ENCODE measurements at places on chromosomes 16 and 17.

GRCh38 chr16:47715442-47716083 is 254.4 kb downstream of the PHKB start:
- no peak for DNase-seq

DNA sequence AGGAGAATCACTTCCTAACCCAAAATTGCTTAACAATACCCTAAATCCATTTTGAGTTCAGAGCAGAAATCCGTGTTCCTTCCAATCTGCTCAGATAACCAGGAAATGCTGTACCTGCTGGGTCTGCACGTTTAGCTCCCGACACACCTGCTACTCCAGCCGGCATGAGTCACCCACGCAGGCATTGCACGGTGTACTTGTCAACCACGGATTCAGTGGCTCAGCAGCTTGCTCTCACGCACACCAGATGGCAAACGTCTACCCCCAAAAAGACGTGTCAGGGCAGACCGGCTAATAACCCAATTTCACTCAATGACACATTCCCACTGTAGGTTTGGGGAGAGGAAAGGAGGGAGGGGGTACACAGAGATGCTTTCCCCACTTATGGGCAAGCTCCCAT is 468.1 kb downstream of the SOX9 start:
- DNase-seq, result no peak

DNA sequence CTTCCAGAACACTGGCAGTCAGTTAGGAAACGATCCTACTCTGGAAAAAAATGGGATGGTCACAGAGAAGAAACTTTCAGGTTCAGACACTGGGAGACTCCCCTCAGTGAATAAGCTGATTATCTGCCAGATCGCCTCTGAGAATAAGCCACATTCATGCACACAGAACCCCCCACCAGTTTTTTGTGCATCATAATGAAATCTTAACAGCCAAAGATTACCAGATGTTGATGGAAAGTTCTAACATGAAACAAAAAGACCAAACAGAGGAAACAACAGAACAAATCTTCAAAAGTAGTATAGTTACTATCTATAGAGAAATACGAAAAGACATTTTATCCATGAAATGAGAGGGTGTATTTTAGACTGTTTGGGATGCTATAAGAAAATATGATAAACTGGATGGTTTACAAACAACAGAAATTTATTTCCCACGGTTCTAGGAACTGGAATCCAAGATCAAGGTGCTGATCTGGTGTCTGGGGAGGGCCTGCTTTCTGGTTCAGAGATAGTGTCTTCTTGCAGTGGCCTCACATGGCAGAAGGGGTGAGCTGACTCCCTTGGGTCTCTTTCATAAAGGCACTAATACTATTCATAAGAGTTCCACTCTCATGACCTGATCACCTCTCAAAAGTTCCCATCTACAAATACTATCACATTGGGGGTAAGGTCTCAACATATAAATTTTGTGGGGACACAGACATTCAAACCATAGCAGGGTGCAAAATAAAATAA is 8.0 kb upstream of the AMZ2 start:
- DNase-seq, result no peak

DNA sequence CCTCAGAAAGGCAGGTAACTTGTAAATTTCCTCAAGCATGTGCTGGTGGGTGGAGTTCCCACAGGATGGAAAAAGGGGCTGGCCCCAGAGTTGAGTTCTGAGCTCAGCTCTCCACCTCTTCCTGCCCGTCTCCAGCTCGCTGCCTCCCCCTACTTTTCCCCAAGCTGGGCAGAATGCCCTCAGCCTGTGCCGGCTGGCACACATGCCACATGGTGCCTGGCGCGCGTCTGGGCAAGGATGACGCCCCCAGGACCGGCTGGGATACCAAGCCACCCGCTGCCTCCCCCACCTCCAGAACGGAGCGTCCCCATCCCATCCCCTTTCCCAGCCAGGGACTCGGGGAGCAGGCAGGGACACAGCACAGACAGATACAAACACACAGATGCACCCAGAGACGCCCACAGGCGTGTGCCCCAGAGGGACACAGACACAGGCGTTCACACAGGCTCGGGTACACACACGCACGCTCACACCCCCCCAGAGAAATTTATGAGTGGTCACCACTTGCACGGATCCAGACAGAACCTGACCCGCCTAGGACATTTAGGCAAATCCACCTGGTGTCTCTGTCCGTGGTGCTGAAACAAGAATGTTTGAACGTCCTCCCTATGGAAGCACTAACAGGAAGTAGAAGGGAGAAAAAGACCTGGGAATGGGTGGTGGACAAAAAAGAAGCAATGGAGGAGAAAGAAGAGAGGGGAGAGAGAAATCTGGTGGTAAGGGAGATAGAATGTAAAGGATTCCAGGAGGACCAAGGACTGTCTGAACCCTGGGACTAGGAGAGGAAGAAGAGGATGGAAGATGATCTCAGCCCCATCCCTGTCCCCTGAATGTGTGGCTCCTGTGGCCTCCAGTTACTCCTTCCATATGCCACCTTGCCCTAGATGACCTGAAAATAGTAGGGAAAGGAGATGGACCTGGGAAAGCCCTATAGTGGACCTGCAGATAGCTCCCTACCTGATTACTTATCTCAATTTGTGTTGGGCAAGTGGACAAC is 15.5 kb downstream of the NEUROD2 start:
- no peak for DNase-seq

DNA sequence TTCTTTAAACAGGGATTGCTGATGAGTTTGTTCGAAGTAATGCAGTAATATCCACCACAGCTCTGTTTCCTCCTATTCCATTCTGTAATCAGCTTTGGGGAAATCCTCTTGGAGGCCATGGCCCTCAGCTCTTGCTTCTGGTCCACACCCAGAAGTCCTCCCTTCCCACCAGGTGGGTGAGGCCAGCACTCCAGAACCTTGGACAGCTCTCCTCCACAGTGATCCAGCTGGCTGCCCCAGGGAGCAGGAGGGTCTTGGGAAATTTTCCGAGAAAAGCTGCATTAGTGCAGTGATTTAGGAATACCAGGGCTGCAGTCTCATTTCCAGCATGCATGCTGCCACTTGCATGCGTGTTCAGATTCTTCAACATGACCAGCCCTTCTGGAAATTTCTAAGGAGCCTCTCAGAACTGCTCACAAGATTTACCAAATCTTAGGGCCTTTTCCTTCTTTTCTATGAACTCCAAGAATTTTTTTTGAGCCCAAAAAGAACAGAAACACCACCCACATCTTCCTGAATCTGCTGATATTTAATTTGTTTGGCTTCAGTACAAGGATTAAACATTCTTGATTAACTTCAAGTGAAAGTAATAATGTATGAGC is 4.2 kb downstream of the SMPD3 start:
- no peak for DNase-seq

DNA sequence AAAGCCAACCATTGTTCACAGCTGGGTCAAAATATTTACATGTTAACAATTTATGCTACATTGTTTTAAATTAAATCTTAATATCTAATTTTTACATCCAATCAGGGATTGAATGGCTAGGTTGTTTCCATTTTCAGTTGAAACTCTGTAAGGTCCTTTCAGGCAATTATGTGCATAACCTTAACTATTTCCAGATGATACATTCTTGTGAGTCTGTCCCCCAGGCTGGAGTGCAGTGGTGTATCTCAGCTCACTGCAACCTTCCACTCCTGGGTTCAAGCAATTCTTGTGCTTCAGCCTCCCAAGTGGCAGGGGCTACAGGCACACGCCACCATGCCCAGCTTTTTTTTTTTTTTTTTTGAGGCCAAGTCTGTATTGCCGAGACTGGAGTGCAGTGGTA is 10.4 kb downstream of the CDC42EP4 start:
- no peak for DNase-seq

- no peak for DNase-seq
Measured at GRCh38 chr16:84836234-84836647, 16.5 kb downstream of the CRISPLD2 start.

GRCh38 chr16:4200000-4200780 is 41.7 kb downstream of the SRL start:
- DNase-seq, result no peak

GRCh38 chr17:17497065-17497844 is 1.1 kb upstream of the RASD1 start:
- no peak for DNase-seq

GRCh38 chr16:72092832-72093447 is 480 bp downstream of the TXNL4B start:
- no peak for DNase-seq

- DNase-seq, result no peak
Measured at GRCh38 chr17:8254881-8255280, 5.8 kb downstream of the PFAS start.

DNA sequence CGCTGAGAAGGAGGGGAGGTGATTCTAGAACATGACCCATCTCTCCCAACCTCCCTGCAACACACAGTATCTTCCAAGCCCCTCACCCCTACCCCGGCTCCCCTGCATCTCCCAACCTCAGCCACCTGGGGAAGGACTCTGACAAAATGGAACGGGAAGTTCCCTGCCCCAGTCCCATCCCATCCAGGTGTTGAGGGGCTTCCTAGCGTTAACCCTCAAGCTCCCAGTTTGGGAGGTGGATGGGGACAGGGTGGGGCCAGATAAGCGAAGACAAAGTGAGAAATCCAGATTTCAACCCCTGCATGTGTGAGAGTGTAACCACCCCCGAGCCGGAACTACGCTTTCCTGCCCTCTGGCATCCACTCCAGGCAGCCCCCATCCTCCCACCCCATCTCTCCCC is 1.8 kb downstream of the ZSCAN10 start:
- DNase-seq, result no peak

- DNase-seq, result no peak
Measured at GRCh38 chr17:13757871-13758270, 156.1 kb upstream of the HS3ST3A1 start.

- DNase-seq, result peak; percentile 15
Measured at GRCh38 chr17:78383725-78384471, 5.4 kb downstream of the PGS1 start.

GRCh38 chr16:23408242-23408822 is 44.7 kb downstream of the COG7 start:
- no peak for DNase-seq

GRCh38 chr16:78506367-78507193 is 407.1 kb downstream of the WWOX start:
- no peak for DNase-seq

GRCh38 chr16:72129976-72130656 is 36.5 kb downstream of the DHX38 start:
- DNase-seq, result no peak

DNA sequence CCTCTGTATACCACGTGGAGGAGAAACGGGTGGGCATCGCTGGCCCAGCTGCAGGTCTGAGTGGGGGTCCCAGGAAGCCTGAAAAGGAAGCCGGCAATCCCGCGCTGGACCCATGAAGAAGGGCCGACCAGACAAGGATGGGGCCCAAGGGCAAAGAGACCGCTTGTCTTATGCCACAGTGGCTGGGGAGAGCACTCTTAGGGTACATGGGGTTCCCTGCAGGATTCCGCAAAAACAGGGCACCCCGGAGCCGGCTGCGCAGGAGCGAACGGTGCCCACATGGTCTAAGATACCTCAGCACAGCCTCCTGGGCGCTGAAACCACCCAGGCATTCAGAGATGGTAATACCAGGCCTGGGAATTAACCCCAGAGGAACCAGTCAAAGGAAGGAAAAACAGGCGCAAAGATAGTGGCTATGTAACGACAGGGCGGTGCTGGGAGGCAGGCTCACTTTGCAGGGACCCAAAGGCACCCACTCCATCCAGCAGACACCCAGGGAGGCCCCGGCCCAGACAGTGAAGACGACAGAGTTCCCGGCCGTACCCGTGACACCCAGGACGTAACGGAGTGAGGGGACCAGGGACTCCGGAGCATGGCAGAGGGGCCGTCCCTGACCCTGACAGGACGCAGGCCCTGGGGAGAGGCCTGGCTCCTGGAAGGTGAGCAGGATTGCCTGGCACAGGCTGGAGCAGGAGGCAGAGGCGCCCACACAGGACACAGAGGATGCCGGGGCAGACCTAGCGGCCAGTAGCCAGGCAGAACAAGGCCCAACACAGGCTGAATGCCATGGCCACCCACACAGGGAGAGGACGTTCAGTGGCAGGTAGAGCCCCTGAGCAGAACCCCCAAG is 10.3 kb downstream of the PIEZO1 start:
- DNase-seq, result no peak

- DNase-seq, result no peak
Measured at GRCh38 chr17:20141198-20141972, 132.2 kb downstream of the SPECC1 start.

DNA sequence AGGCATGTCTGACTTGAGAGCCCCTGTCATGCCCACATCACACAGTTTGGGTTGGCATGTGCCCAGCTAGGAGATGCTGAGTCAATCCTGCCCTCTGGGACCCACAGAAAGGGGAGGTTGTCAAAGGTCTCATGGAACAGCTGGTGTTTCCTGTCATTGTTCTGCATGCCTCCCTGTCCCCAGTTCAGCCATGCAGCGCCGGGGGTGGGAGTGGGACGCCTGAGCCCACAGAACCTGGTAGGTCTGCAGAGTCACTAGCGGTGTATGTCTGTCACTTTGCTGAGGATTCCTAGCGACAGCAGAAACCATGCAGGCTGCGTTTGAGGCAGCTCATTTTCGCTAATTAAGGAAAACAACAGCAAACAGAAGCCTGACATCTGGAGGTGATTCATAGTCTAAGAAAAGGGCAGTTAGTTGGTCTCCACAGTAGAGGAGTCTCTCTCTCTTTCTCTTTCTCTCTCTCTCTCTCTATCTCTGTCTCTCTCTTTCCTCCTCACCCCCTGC is 19.6 kb upstream of the CCL1 start:
- no peak for DNase-seq

DNA sequence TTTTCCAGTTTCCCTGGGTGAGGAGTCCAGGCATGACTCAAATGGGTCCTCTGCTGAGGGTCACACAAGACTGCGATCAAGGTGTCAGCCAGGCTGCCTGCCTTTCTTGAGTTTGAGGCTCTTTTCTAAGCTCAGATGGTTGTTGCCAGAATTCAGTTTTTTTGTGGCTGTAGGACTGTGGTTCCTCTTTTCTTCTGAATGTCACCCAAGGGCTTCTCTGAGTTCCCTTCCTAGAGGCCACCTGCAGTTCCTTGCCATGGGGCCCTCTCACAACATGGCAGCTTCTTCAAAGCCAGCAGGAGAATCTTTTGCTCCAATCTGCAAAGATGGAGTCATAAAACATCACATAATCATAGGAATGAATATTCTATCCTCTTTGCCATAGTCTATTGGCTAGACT is 17.5 kb downstream of the LIMD2 start:
- DNase-seq, result no peak

DNA sequence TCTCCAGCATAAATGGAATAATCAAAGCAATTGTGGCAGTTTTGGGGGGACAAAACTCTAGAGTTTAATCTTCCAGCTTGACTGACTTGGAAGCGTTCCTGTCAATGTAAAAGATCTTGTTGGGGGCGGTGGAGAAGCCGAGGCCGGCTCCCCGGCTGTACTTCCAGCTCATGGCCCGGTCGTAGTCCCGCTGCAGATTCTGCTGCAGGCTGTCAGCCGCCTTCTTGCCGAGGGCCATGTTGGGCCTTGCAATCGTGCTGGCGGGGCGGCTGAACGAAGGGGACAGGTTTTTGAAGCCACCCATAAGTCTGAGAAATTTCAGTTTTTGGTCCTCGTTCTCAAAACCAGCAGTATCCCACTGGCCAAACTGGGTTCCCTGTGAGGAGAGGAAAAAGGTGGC is 11.2 kb downstream of the KNOP1 start:
- no peak for DNase-seq

- DNase-seq, result no peak
Measured at GRCh38 chr16:57741660-57742191, 6.2 kb downstream of the KATNB1 start.
